ENCODE measurements at places on chromosomes 13 and 19.
A peak's percentile ranks its signal among the peaks of the same experiment; 100 is the strongest.

DNA sequence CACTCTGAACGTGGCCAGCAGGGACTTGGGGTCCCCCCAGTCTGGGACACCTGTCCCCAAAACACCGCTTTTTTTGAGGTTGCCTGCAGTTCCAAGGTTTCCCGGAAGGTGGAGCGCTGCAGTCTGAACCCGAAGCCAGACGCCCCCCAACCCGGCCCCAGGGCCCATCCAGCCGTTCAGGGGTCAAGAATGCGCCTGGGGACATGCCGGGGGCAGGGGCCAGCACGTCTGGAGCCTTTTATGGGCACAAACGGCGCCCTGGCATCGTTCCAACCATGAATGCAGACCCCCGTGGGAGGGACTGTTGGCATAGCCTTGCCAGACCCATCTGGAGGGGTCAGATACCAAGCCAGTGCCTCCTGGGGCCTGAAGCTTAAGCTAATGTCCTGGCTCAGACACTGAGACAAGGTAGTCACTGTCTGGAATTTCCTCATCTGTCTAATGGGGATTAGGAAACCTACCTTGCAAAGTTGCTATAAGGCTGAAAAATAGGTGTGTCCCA, 6.9 kb downstream of the S1PR5 start:
- no peak for DNase-seq

DNA sequence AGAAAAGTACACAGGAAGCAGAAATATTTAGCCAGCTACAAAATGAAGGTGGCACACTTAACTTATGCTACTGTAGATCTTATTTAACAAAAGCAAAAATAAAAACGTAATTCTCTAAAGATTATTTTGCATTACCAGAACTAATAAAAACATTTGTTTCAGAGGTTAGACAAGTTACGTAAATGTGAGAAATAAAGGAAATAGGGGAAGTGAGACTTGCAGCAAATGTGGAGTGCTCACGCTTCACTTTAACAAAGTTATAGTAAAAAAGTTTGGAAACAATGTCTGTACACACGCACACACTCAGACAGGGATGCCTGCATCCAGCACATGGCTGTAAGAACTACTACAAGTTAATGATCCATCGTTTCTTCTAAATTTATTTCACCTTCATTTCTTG, 83.7 kb downstream of the NALCN start:
- no peak for DNase-seq

- DNase-seq = no peak
These were observed 3.6 kb upstream of the COMMD6 start for GRCh38 chr13:75541287-75541686.

GRCh38 chr13:27523346-27524073, 73.1 kb upstream of the MTIF3 start:
- DNase-seq = peak; percentile 4

GRCh38 chr19:43789029-43789428, 8.3 kb upstream of the KCNN4 start:
- DNase-seq = peak; percentile 69

DNA sequence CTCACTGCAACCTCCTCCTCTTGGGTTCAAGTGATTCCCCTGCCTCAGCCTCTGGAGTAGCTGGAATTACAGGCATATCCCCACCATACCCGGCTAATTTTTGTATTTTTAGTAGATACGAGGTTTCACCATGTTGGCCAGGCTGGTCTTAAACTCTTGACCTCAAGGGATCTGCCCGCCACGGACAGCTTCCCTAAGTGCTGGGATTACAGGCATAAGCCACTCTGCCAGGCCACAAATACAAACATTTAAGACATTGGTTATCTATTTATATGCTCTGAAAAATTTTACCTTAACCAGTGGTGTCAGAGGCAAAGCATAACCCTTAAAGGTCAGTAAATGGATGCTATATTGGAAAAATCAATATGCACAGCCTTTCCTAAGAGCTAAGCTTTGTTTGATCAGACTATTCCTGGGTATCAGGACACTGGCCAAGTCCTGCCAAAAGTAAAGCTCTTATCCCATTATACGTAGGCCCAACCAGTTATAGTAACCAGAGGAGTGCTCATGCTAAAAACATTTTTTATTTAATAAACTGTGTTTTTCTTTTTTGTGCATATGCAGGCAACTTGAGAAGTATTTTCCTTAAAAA, 56.4 kb upstream of the STARD13 start:
- peak; percentile 46 for DNase-seq
